Stimulated activated CD4-positive, alpha-beta T cell treated with anti-CD3 and anti-CD28 coated beads, Interleukin-2, amount 100 ng/mL, for 48 hours (primary cell): ENCODE measurements at places on chromosomes 12 and 14.
A peak's percentile ranks its signal among the peaks of the same experiment; 100 is the strongest.

GRCh38 chr12:3178671-3179313 lies 101.6 kb downstream of the TSPAN9 start:
- no peak for DNase-seq

- no peak for DNase-seq
Measured at GRCh38 chr12:51817027-51817953, 31.2 kb downstream of the FIGNL2 start.

DNA sequence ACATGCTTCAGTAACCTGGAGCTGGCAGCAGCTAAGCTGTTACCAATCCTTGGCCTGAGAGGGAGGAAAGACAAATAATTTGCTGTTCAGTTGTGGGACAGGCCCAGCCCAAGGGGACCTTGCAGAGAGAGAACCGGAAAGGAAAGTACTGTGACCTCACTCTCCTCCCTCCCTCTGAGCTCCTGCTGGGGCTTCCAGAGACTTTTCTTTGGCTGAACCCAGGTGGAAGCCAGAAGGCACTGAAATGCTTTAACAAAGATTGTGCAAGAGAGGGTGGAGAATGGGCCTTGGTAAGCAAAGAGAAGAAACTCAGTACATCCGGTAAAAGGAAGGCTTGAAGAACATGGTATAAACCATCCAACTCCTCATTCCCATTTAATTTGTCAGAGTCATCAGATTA lies 457.1 kb downstream of the GLT1D1 start:
- DNase-seq = no peak

DNA sequence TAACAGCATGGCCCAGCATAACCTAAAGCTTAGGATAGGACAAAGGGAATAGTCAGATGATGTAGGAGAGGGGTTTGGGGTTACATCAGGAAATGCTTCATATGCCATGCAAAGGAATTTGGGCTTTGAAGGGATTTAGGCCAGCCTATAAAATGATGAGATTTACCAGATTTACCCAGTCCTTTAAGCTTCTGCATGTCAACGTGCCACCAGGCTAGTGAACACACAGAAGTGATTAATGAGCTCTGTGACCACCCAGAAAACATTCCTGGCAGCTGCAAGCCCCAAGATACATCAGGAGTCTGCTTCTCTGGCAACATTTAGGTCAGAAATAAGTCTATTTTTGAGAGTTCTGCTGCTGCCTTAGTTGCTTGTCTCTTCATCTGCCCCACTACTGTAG lies 118.3 kb downstream of the LRIG3 start:
- no peak for DNase-seq

GRCh38 chr12:64810831-64811230 lies 13.6 kb upstream of the TBC1D30 start:
- no peak for DNase-seq

- DNase-seq = no peak
Measured at GRCh38 chr12:88458327-88458726, 121.9 kb downstream of the KITLG start.

DNA sequence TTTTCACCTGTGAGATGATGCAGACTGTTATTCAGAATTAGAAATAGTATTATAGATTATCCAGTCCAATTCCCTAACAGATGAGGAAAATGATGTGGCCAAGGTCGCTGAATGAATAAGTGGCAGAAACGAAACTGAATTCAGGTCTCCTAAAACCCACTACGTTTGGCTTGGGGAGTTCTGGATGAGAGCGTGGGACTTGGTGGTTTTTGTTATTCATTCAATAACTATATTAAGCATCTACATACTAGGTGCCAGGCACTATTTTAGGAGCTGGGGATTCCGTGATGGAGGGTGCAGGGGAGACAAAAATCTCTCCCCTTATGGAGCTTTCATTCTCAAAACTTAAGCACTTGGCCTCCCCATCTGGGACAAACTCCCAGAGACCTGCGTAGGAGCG lies 813 bp upstream of the CCDC184 start:
- no peak for DNase-seq

- no peak for DNase-seq
Measured at GRCh38 chr12:84201976-84202375, 710.6 kb downstream of the SLC6A15 start.

GRCh38 chr12:31236998-31237637 lies 88.8 kb downstream of the SINHCAF start:
- no peak for DNase-seq

DNA sequence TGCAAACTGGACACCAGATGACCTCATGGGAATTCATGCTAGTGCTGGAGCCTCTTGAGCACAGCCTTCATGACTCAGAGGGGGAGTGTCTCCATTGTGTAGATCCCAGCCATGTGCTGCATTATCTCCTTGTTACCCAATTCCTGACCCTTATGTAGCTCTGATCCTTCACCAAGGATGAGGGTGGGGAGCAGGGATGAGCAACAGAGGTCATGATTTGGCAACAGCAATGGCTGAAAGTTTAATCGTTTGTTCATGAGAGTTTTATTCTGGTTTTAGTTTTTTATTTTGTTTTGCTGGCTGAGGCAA lies 9.5 kb upstream of the BDKRB1 start:
- DNase-seq = no peak

GRCh38 chr12:54936736-54937135 lies 47.8 kb downstream of the TESPA1 start:
- no peak for DNase-seq

GRCh38 chr14:65704850-65705249 lies 292.3 kb downstream of the FUT8 start:
- peak; percentile 13 for DNase-seq

GRCh38 chr12:132472386-132472785 lies 17.6 kb upstream of the FBRSL1 start:
- no peak for DNase-seq

DNA sequence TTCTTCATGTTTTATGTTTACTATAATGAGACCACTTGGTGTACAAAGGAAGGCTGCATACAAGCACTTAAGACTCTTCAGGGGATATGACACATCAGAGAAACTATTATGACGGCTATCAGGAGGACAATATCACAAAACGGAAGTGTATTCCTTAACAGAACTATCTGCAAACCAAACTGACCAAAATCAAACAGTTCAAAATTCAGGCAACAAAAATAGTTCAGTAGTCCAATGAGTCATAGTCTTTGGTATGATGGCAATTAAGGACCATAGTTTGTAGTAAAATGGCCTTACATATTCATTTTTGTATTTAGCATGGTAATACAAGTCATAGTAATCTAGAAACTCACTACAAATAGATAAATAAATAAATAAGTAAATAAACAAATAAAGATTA lies 1638.7 kb upstream of the SEL1L start:
- no peak for DNase-seq

- no peak for DNase-seq
Measured at GRCh38 chr12:26153421-26154154, 28.8 kb upstream of the BHLHE41 start.

DNA sequence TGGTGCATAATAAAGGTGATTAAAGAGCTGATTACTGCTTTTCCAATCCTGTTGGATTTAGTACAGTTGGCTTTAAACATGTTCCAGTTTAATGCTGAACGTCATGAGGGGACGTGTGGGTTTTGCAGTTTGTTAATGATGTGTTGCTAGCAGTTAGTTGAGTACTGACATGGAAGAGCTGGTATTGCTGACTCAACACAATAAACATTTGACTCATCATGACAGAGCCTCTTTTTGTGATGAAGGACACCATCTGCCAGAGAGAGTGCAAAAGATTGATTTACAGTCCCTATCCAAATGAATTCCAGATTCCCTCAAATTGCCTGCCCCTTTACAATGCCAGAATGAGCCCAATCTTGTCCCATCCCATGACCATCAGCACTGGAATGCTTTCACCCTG lies 346.2 kb upstream of the PRICKLE1 start:
- DNase-seq = no peak
